ENCODE measurements at places on chromosomes 7 and 10.
A peak's percentile ranks its signal among the peaks of the same experiment; 100 is the strongest.

GRCh38 chr10:100847440-100847839 is 65.3 kb upstream of the SLF2 start:
- no peak for DNase-seq

- no peak for DNase-seq
Observed at GRCh38 chr10:132164761-132165278, 21.9 kb upstream of the DPYSL4 start.

GRCh38 chr10:116907245-116907987 is 58.1 kb downstream of the ENO4 start:
- no peak for DNase-seq

- DNase-seq, result no peak
Observed at GRCh38 chr7:21636694-21637093, 93.9 kb downstream of the DNAH11 start.

DNA sequence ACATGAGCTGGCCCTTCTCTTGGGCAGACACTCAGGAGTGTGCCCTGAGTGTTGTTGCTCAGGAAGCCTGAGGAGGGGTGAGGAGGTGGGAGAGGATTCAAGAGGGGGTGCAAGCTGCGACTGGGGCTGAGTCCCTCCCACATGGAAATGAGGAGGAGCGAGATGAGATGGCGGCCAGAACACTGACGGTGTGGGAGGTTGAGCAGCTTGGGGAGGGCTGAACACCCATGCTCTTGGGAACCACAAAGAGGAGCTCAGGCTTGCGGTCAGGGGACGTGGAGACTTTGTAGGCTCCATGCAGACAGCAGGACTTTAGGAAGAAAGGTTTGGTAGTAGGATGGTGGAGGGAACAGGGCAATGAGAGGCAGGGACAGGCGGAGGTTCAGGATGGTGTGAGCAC is 163.2 kb upstream of the SHH start:
- no peak for DNase-seq

DNA sequence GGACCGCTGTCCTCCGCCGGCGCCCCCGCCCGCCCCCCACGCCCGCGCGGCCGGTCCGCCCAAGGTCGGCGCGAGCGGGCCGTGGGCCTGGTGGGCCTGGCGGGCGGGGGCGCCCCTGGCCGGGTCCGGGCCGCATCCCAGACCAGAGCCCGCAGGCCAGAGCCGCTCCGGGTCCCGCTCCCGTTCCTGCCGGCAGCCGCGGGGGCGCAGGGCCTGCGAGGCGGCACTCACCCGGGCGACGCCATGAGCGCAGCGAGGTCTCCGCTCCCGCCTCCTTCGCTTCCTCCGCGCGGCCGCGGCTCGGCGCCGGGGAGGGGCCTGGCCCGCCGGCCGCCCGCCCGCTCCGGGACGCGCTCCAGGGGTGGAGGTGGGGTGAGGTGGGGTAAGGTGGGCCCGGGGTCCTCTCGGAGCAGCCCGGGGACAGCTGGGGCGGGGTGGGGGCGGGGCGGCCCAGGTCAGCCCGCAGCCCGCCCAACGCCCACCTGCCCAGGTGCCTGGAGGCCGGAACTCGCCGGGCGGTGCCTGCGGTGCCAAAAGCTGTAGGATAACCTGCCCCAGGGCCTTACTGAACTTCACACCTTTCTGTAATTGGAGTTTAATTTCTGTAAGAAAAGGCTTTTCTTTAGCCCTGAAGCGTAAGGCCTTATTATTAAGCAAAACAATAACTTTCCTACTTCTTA is at the start of gene URGCP:
URGCP (minus strand) TSS at position 266 of the 680 bp plus-strand sequence; CDS start at position 245, 21 bp downstream.
- peak; percentile 42 for DNase-seq

GRCh38 chr7:26792576-26792975 is 71.8 kb downstream of the SKAP2 start:
- no peak for DNase-seq
